ENCODE measurements at places on chromosomes 4 and X.

- DNase-seq, result no peak
Measured at GRCh38 chr4:185235843-185236503, 26.6 kb downstream of the SNX25 start.

GRCh38 chr4:102604222-102604940, 103.2 kb downstream of the NFKB1 start:
- DNase-seq, result no peak

- no peak for DNase-seq
Measured at GRCh38 chrX:36314303-36314702, 394.8 kb downstream of the CFAP47 start.

GRCh38 chr4:7191546-7192251, 639 bp upstream of the SORCS2 start:
- DNase-seq, result no peak

- DNase-seq, result no peak
Measured at GRCh38 chr4:153154007-153154975, 50.0 kb upstream of the TRIM2 start.

GRCh38 chr4:23814996-23815660, 74.7 kb downstream of the PPARGC1A start:
- no peak for DNase-seq

GRCh38 chr4:168831919-168832762, 177.9 kb downstream of the CBR4 start:
- DNase-seq, result no peak

DNA sequence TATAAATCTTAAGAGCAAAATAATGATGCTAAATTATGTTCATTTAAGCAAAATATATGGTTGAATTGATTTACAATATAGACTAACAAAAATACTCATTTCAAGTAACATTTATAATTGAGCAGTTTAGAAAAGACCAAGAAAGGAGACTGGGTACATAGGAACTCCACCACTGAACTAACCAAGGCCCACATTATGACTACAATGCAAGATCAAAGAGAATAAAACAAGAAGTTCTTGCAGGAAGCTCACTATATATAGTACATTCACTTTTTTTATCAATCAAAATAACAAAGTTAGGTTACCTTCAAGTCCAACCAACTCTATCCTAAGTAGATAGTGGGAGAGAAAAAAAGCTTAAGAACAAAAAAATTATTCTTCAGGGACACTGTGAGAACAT, 8.0 kb downstream of the CHIC2 start:
- no peak for DNase-seq
